ENCODE measurements at places on chromosomes 4 and X.

DNA sequence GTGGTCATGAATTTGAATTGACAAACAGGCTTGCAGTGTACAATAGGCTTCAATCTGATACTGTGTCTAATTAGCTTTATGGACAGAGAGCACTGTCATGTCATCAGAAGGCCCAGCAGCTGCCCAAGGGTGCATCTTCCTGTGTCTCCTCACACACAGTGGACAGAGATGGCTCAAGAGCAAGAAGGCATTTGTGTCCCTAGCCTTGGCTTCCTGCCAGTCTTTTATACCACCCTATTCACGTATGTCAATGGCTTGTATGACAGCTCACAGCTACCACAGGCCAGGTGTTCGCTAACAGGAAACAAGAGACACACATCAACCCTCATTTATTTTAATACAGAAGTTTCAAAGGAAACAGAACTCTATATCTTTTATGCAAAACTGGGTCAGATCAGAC, 874.0 kb upstream of the AGA start:
- DNase-seq: no peak

GRCh38 chr4:53463340-53463739, 85.9 kb downstream of the FIP1L1 start:
- DNase-seq: no peak

GRCh38 chr4:72966652-72967051, 102.9 kb downstream of the COX18 start:
- no peak for DNase-seq

- no peak for DNase-seq
These were observed 215.5 kb upstream of the VEGFC start for GRCh38 chr4:177008071-177008835.

DNA sequence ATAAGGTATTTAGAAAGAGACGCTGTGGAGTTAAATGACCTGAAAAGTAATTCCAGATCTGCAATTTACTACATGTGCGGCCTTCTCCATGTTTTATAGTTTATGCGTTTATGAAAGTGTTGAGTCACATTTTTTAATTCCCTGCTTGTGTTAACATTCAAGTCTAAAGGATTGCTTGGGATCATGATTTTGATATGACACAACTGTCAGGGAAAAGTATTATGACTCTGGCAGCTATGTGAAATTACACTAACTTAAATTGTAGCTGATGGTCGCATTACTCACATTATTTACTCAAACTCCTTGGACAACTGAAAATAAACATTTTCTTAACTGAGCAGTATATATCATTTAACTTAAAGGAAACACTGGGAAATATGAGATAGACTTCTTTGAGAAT, 14.3 kb upstream of the GABRB1 start:
- no peak for DNase-seq

DNA sequence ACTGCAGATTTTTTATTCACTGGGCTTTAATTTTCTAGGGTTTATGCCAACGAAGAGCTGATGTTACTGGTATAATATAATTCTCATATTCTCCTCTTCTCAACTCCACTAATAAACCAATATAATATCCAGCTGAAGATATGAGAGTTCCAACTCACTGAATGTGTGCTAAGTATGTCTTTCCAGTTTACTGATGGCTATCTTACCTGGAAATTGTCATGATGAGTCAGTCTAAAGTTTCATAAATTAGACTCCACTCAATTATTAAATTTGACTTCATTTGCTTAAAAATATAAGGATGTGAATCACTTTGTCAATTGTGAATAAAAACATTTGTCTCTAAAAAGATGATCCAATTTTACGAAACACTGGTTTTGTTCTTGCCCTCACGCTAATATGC, 28.4 kb downstream of the STBD1 start:
- DNase-seq: no peak

GRCh38 chrX:82224961-82225360, 1023.1 kb downstream of the SH3BGRL start:
- no peak for DNase-seq

DNA sequence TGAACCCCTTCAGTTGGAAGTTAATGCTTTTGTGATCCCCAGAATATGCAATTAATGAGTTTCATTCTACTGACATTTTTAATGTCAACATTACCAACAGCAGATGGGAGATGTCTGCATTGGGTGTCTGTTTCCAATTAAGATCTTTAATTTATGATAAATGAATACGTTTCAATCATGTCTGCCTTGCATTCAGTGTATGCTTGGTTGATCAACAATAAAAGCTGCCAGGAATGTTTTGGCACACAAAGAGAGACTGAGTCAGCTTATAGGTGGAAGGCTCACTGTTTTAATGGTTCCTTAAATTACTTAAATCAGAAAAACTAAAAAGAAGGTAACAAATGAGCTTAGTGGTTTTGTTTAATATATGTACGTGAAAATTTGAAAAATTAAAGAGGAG, 359.9 kb upstream of the CNKSR2 start:
- DNase-seq: no peak

- no peak for DNase-seq
These were observed 713.6 kb downstream of the CCSER1 start for GRCh38 chr4:90840828-90841227.

- DNase-seq: peak; percentile 45
These were observed 9.4 kb downstream of the UVSSA start for GRCh38 chr4:1356181-1356998.

GRCh38 chr4:90624781-90625180, 497.6 kb downstream of the CCSER1 start:
- no peak for DNase-seq

- DNase-seq: no peak
These were observed 174.2 kb downstream of the DCHS2 start for GRCh38 chr4:154317201-154317999.

- DNase-seq: no peak
These were observed 26.5 kb upstream of the SORCS2 start for GRCh38 chr4:7165874-7166201.

- peak; percentile 28 for DNase-seq
These were observed 96.9 kb downstream of the CLNK start for GRCh38 chr4:10587697-10588096.

DNA sequence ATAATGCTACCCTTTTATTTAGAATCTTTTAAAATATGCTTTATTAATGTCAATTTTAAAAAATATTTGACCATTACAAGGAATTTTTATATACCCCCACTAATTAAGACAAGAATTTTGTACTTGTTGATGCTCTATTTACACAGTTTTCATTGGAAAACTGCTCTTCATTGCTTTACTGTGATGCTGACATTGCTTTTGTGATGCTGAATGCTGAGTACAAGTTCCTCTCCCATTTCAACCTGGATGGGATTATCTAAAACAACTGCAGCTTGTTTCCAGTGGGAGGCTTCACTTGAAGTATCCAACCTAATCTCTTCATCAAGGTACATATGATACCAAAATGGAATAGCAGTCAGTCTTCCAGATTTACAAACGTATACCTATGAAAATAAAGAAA, 21.2 kb downstream of the TMEM184C start:
- no peak for DNase-seq

DNA sequence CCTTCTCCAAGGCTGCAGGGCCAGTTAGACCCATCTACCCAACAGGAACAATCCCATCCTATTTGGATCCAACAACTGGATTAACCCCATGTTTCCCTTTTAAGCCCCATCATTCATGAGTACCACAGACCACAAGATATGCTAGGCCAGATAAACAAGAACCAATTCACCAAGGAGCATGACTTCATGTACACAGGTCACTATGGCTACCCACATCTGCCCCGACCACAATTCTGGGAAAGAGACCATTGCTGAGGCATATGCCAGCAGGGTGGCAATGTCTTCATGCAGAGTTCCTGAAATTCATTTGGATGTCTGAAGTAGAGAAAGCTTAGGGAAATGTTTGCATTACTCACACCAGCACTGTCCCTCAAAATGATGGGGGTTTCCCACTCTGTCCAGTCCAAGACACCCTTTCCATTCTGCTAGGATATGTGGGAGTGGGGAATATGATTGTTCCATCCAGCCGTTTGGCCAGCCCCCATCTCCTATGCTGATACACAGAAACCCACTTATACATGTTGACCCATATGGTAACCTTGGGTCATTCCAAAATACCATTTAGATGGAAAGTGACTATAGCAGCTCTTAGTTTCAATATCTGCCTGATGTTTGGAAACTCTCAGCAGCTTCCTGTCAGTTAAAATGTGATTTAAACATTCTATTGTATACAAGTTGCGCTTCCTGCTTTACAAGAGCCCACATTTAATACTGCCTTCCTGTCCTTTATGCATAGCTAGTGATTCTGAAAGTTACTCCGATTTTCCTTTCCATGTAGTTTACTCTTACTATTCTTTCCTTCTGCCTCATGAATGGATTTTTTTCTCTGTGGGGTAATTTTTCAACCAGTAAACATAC, 129.0 kb downstream of the AMMECR1 start:
- DNase-seq: no peak

GRCh38 chrX:126065901-126066660, 100.0 kb downstream of the DCAF12L2 start:
- no peak for DNase-seq

- no peak for DNase-seq
These were observed 203.7 kb downstream of the BMPR1B start for GRCh38 chr4:94961420-94961819.

- no peak for DNase-seq
These were observed 115.7 kb upstream of the FAT1 start for GRCh38 chr4:186839122-186840037.

DNA sequence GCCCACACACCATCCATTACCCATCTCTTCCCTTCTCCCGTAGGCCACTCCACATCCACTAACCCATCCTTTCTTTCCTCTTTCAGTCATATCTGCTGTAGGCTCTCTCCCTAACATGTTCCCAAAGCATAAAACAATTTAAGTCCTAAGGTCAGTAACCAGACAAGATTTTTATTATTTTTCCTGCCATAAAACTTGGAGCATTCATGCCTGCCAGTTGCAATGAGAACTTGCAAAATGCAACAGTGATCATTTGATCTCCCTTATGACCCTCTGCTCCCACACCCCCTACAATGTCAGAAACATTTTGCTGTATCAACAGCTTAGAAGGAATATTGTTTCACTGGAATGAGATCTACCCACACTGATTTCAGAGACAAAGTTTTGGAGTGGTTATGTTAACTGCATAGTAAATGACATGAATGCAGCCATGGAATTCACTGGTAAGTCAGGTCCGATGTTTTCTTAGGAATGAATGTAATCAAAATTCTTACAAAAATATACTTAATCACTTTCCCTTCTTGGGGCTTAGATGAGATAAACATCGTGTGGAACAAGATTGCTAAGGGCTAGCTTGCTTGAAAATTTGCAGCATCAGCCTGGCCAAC, 5.7 kb downstream of the NIPAL1 start:
- no peak for DNase-seq

GRCh38 chrX:129748305-129748704, 9.5 kb downstream of the XPNPEP2 start:
- DNase-seq: no peak

- DNase-seq: no peak
These were observed 809 bp upstream of the H2AZ1 start for GRCh38 chr4:99950913-99951254.

- DNase-seq: no peak
These were observed 620.7 kb downstream of the RPA4 start for GRCh38 chrX:97504431-97504830.

- DNase-seq: no peak
These were observed 1718.0 kb upstream of the PCDH7 start for GRCh38 chr4:29002151-29002550.

Data from CD4-positive, alpha-beta T cell treated with Interleukin-21 for 1 hour (primary cell).